Left cardiac atrium (tissue), 4 donors: ENCODE measurements at places on chromosomes 16 and 17. TPM values are rescaled to one million over a fixed set of nuclear protein-coding genes. Genes with fewer than 3 reads are reported as not detected.

Gene RND2
- 1.8 TPM for total RNA-seq

Gene DNAH2
- total RNA-seq = 0.05 TPM

Gene CHST6
- total RNA-seq = 4.6 TPM

Gene CLEC16A
- total RNA-seq = 30.2 TPM

Gene ZNF624
- total RNA-seq = 2.7 TPM

Gene PITPNM3
- total RNA-seq = 3.1 TPM

Gene CTCF
- 22.7 TPM for total RNA-seq

Gene BICDL2
- total RNA-seq = not detected

GRCh38 chr17:77217566-77217965, 76.8 kb downstream of the SEC14L1 start:
- no peak for DNase-seq

GRCh38 chr16:22078656-22079055, 13.7 kb upstream of the VWA3A start:
- DNase-seq = no peak

GRCh38 chr17:48442819-48443218, 12.8 kb upstream of the SKAP1 start:
- DNase-seq = no peak

DNA sequence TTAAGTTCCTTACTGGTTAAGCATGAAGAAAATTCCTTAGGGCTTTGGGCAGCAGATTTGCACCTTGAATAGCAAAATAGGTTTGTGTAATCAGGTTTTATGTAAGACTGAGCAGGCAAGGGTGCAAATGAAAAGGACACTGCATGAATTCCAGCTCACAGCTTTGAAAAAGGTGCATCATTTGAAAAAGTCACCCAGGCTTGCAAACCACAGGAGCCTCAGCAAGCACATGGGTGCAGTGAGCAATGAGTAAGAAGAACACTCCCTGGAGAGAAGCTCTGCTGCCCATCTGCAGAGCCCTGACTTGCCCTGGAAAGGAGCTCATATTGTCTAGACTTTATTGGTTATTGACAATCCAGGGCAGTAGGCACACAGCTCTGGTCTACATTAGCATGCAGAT, 165.6 kb upstream of the KCNJ16 start:
- DNase-seq = no peak

DNA sequence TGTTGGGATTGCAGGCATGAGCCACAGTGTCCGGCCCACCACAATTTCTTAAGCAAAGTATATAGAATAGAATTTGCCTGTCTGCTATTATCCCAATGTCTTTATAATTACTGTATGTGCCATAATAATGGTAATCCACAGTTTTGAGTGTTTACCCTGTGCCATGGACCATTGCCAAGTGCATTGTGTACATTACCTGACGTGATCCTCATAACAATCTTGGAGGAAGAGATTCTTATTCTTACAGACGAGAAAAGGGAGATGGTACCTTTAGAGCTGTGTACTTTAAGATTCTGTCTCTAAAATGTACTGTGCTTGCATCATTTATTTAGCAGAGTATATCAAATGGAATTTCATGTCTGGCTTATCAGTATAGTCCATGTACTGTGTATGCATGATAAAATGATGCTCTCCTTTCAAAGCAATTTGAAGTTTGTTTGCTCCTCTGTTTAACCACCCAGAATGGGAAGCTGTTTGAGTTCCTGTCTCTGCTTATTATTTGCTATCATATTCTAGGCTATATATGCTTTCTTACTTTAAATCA, 13.8 kb upstream of the CDR2 start:
- no peak for DNase-seq

DNA sequence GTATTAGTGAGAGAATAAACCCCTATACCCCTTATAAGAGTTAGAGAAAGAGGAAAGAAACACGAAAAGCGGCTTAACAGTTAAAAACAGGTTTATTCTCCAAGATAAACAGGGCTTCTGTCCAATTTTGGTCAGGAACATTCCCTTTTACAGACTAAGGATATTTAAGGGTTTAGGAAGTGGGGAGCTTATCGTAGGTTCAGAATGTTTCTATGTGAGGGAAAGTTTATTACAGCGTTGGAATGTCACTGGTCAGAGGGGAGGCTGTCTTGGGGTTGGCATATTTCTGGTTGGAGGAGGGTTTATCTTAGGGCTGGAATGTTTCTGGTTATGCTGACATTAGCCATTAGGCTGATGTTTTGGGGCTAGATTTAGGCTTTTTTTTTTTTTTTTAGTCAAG, 34.1 kb upstream of the WWOX start:
- DNase-seq = no peak

DNA sequence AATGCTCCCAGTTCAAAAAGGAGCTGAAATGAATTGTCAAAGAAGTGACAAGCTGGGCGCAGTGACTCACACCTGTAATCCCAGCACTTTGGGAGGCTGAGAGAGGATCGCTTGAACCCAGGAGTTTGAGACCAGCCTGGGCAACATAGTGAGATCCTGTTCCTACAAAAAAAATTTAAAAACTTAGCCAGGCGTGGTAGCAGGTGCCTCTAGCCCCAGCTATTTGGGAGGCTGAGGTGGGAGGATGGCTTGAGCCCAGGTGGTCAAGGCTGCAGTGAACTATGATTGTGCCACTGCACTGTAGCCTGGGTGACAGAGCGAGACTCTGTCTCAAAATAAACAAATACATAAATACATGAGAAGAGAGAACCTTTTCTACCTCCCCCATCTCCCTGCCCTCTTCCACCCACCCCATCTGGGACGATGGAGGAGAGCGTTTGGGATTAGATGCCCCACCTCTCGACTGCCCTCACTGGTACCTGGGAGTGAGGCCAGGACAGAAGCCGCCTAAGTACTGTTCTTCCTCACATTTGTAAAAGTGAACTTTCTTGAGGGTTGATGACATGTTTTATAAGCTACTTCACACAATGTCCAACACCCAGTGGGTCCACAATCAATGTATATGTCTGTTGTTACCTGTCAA, 2.4 kb downstream of the IL4R start:
- DNase-seq = no peak

GRCh38 chr16:19808061-19808641, 76.5 kb downstream of the GPRC5B start:
- DNase-seq = no peak

DNA sequence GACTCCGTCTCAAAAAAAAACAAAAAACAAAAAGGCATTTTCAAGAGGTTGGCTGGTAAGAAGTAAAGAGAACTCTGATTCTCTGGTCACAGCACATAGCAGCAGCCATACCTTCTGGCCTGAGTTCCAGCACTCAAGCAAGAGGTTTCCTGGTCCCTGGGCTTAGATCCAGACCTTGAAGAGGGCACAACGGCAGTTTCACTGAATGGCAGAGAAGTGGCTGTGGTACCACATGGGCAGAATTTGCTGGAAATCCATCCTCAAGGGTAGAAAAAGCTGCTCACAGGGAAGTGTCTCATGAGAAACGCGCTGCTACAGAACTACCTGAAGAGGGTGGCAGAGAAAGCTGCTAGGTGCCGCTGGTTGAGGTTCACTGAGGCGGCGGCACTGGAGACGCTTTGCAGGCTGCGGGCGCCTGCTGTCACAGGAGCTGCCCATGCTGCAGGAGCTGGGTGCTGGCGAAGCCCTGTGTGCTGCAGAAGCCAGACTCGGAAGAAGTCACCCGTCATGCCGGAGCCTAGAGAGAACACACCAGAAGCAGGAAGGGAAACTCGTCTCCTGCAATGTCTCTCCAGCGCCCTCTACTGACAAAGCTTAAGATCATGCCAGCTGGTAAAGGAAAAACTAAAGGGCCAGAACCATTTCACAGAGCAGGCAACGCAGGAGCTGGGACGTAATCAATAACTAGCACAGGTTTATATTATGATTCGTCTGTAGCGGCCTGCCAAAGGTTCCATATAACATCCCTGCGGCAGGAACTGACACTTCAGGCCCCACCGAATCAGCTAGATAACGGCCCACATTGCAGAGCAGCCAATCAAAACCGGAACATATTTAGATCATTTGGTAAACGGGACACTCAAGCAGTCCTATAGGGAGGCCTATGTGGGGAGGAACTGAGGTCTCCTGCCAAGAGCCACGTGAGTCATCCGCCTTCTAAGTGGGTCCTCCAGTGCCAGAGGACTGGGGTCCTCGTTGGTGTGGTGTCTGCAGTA, 5.4 kb upstream of the ZNF213 start:
- peak; percentile 76 for DNase-seq

- no peak for DNase-seq
Observed at GRCh38 chr16:66476328-66477027, 49.4 kb downstream of the BEAN1 start.

DNA sequence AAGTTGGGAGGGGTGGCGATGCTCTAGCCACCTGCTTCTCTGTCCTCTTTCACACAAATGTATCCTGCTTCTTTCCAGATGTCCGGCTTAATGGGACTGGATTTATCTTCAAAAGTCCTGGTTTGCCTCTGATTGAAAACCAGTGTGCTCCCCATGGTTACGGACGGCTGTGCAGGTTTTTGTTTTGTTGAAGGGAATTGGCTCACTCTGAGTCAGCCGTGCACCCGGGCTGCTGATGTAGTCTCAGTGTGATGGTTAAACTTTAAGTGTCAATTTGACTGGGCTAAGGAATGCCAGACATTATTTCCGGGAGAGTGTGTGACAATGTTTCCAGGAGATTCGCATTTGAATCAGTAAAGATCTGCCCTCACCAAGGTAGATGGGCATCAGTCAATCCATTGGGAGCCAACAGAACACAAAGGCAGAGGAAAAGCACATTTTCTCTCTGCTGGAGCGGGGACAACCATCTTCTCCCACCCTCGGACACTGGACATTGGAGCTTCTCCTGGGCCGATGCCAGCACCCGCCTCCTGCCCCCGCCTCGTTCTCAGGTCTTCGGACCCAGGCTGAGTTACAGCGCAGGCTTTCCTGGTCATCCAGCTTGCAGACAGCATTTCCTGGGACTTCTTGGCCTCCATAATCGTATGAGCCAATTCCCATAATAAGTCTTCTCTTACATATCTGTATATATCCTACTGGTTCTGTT, 126.9 kb upstream of the TNRC6C start:
- peak; percentile 55 for DNase-seq

- no peak for DNase-seq
Observed at GRCh38 chr17:8934346-8934745, 31.2 kb downstream of the PIK3R5 start.

DNA sequence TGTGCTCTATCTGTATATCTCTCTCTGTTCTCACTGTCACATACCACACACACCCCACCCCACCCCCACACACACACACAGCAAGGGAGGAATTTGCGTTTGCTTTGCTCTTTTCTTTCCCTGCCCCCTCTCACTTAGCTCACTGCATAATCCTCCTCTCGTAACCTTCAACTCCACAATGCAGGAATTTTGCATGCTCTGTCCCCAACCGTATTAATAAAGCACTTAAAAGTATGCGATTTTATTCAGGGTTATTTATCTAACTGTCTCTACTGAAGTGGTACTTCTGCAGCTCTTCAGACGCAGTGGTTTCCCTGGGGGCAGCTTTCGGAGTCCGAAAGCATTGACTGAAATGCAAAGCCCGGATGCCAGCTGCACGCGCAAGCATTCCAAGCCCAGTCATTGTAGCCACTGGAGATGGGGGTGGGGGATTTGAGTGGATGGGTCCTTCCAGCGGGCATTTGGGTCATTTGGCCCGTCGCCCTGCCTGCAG, 105.4 kb upstream of the RBFOX1 start:
- no peak for DNase-seq

- DNase-seq = no peak
Observed at GRCh38 chr16:52929478-52930400, 123.0 kb downstream of the CHD9NB start.

GRCh38 chr17:57480438-57481196, 224.3 kb downstream of the MSI2 start:
- DNase-seq = no peak

GRCh38 chr17:35731239-35731916, at the start of gene RASL10B:
Gene RASL10B (plus strand): TSS chr17:35731639. CDS start chr17:35735185, 3,546 bp downstream.
- peak; percentile 63 for DNase-seq

DNA sequence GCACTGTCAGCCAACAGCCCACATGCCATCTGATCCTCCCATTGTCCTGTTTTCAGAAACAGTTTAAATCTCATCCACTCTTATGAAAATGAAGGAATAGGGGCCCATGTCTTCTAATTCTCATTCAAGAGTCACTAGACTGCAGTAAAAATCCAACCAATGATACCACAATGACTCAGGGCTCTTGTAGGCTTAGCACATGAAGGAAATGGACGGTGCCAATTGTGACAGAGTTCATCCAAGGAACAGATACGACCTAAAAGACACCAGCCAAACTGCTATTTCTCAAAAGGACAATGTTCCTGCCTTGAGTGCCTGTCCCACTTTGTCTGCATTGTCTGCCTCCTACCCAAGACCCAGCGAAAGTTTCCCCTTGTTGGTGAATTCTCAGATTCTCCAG, 204.8 kb upstream of the COX10 start:
- no peak for DNase-seq

DNA sequence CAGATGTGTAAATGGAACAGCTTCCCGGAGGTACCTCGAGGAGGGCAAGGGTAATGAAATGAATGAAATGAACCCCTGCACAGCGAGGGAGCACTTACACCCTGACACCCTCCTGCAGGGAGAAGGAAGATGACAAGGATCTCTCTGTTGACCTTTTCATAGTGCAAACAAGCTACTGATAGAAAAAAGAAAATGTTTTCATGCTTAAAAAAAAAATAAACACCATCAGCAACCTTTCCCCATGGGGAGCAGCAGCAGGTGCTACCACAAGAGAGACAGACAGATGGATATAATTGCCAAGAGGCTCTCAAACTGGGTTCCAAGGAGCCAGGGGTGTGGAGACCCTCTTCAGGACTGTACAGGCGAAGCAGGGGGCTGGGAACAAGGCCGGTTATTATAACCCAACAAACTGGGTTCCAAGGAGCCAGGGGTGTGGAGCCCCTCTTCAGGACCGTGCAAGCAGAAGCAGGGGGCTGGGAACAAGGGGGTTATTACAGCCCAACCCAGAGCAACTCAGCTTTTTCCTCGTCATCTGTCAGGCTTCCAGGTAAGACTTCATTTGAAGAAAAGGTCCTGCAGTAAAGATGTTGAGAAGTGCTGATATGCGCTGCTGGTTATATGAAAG, 718 bp upstream of the RPH3AL start:
- DNase-seq = no peak

DNA sequence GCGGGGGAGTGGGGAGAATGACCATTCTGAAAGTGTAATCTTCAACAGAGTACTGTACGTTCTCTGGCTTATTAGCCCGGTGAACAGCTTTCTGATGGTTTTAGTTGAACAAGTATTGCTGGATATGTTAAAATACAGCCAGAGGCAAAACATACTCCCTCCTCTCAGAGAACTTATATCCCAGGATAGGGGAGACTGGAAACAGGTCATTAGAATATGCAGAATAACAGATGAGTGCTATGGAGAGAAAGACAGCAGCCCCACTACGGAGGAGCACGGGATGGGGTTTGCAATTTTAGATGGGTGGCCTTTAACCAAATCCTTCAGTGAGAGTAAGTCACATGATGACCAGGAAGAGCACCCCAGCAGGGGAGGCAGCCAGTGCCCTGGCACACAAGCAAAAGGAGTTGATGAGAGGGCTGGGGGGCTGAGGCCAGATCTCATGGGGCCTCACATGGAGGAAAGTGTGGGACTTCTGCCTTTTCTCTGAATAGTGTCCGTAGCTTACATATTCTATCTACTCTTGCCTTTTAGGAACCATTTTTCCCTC, 43.1 kb upstream of the SEC14L1 start:
- no peak for DNase-seq
